A549 treated with Mapracorat at 1 μM for 4 hours (cell line): ENCODE measurements at places on chromosomes 2 and 18. TPM values are rescaled to one million over a fixed set of nuclear protein-coding genes. Genes with fewer than 3 reads are reported as not detected.

Gene AGXT
- total RNA-seq = not detected in 5 replicates

Gene CCNT2
- total RNA-seq = 7.9 to 10.6 TPM (median 9.3 TPM) in 5 replicates

Gene TMEM17
- 3.6 to 4.8 TPM (median 4.5 TPM) in 5 replicates for total RNA-seq

Gene ALS2
- 9.9 to 12.9 TPM (median 10.0 TPM) in 5 replicates for total RNA-seq

Gene FTCDNL1
- total RNA-seq = 2.8 to 3.5 TPM (median 2.9 TPM) in 5 replicates

Gene SLC38A11
- not detected in 5 replicates for total RNA-seq

Gene PSMD14
- total RNA-seq = 96.7 to 122 TPM (median 103 TPM) in 5 replicates

Gene RGPD4
- 0.04 to 0.07 TPM (median 0.06 TPM) in 4 of 5 replicates, not detected in the other for total RNA-seq

Gene FBLN7
- total RNA-seq = 0.13 to 0.73 TPM (median 0.58 TPM) in 5 replicates

Gene MC2R
- total RNA-seq = not detected in 5 replicates

Gene DYNAP
- not detected in 5 replicates for total RNA-seq

Gene ORC4
- 29.8 to 34.0 TPM (median 32.4 TPM) in 5 replicates for total RNA-seq

Gene RGPD3
- total RNA-seq = 0.14 to 0.26 TPM (median 0.16 TPM) in 5 replicates

Gene SERPINB3
- total RNA-seq = 0.16 to 0.27 TPM in 2 of 5 replicates, not detected in the others

Gene RMND5A
- 22.6 to 28.2 TPM (median 24.9 TPM) in 5 replicates for total RNA-seq

Gene CDH7
- total RNA-seq = 0.05 TPM in 1 of 5 replicates, not detected in the others

Gene G6PC2
- not detected in 5 replicates for total RNA-seq

Gene ATP8B1
- total RNA-seq = 6.4 to 9.5 TPM (median 6.8 TPM) in 5 replicates

Gene RSAD2
- 0.20 to 0.66 TPM (median 0.34 TPM) in 5 replicates for total RNA-seq

Gene MYOM1
- 0.08 to 0.59 TPM (median 0.30 TPM) in 5 replicates for total RNA-seq

Gene FOXI3
- 0.06 to 0.07 TPM in 2 of 5 replicates, not detected in the others for total RNA-seq

Gene CACNB4
- total RNA-seq = 0.08 to 0.16 TPM (median 0.13 TPM) in 5 replicates

Gene ABCG8
- total RNA-seq = not detected in 5 replicates

Gene ACVR1C
- total RNA-seq = not detected in 5 replicates
